ENCODE measurements at places on chromosomes 2 and 18.
A peak's percentile ranks its signal among the peaks of the same experiment; 100 is the strongest.

- DNase-seq: no peak
These were observed 96.9 kb upstream of the CTAGE1 start for GRCh38 chr18:22514655-22515054.

GRCh38 chr2:152445375-152445774, 110.4 kb downstream of the FMNL2 start:
- DNase-seq: no peak

- DNase-seq: no peak
These were observed 276.4 kb downstream of the ALK start for GRCh38 chr2:29644949-29645348.

- DNase-seq: no peak
These were observed 33.1 kb upstream of the TTR start for GRCh38 chr18:31558567-31558966.

DNA sequence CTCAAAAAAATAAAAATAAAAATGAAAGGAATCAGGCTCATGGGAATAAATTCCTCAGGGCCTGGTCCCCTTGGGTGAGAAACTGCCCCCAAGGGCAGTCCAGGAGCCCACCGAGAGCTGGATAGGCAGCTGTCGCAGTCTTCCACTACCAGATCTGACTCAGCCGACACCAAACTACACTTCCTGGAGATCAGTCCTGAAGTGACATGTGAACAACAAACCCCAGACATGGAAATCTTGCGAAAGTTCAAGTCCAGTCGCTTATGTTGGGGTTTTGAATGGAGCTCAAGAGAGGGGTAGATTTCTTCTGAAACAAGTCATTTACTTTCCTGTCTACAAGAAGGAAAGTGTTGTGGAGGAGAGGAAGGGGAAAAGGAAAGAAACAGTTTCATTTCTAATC, 12.9 kb downstream of the ADCY3 start:
- no peak for DNase-seq

DNA sequence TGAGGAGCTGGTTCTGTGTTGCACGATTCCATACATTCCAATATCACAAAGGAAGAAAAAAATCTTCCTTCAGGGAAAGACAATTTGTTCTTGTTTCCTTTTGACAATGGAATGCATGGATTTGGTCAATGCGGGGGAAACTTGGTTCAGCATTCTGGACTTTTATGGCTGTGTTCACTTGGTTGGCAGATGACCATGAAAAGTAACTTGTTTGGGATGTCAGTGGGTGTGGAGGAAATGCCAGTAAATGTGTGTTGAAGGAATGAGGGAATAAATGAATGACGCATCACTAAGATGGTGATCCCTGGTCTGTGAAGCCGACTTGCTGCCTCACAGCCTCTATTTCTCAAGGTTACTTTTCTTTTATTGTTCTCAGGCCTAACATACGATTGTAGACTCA, 53.7 kb downstream of the THUMPD2 start:
- no peak for DNase-seq

DNA sequence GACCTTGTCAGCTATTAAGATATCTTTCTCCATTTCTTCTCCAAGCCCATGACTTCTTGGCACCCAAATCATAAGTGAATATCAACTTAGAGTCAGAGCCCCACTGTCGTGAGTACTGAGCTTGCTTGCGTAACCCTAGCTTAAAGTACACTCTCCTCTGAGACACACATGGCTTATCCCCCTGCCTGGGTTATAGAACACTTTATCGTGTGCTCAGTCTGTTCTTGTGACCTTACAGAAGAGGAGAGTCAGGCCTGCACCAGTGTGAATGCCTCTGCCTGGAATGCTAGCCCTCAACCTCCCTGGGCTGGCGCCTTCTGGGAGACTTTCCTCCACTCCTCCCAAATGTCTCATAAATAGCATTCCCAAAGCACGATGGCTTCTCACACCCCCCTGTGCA, 79.3 kb downstream of the CEP192 start:
- DNase-seq: no peak

- no peak for DNase-seq
These were observed 27.1 kb downstream of the HS1BP3 start for GRCh38 chr2:20623741-20624155.

- DNase-seq: no peak
These were observed 15.6 kb downstream of the RNF144A start for GRCh38 chr2:6932828-6933227.

GRCh38 chr2:71385012-71385411, 53.4 kb downstream of the ZNF638 start:
- DNase-seq: no peak

- DNase-seq: no peak
These were observed 59.7 kb upstream of the CAPN13 start for GRCh38 chr2:30866974-30867373.

- DNase-seq: no peak
These were observed 15.8 kb downstream of the ATF2 start for GRCh38 chr2:175152242-175152641.

- no peak for DNase-seq
These were observed 15.1 kb upstream of the SUCLG1 start for GRCh38 chr2:84474176-84474575.

DNA sequence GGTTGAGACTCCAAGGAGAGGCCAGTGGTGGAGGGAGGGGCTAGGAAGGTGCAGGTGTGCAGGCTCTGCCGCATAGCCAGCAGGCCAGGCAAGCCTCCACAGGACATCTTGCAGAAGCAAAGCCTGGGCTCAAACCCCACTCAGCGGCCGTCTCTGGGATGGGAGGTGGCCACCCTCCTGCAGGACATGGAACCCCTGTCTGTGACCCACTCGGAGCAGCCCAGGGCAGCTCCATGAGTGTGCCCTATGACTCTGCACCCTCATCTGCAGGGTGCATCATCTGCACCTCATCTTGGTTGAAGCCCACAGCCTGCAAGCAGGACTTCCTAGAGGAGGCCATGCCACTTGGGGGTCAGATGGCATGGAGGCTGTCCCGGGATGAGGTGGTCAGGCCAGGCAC, 46.3 kb downstream of the GPC1 start:
- peak; percentile 33 for DNase-seq

GRCh38 chr18:35683021-35683420, 101.5 kb downstream of the GALNT1 start:
- no peak for DNase-seq

DNA sequence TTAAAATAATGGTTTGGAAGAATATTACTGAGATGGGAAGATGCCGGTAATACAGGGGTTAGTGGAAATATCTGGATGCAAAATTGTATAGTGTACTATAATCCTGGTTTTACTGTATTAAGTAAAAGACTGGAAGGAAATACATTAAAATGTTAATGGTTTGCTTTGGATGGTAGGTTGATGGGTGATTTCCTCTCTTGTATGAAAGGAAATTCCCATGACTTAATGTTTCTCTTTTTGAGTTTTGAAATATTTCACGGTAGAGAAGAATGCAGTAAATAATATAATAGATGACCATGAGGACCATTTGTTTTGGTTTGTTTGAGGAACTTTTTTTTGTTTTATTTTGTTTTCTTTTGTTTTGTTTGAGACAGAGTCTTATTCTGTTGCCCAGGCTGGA, 8.2 kb downstream of the SPTBN1 start:
- no peak for DNase-seq

- no peak for DNase-seq
These were observed 38.5 kb upstream of the ATG16L1 start for GRCh38 chr2:233213011-233213410.

DNA sequence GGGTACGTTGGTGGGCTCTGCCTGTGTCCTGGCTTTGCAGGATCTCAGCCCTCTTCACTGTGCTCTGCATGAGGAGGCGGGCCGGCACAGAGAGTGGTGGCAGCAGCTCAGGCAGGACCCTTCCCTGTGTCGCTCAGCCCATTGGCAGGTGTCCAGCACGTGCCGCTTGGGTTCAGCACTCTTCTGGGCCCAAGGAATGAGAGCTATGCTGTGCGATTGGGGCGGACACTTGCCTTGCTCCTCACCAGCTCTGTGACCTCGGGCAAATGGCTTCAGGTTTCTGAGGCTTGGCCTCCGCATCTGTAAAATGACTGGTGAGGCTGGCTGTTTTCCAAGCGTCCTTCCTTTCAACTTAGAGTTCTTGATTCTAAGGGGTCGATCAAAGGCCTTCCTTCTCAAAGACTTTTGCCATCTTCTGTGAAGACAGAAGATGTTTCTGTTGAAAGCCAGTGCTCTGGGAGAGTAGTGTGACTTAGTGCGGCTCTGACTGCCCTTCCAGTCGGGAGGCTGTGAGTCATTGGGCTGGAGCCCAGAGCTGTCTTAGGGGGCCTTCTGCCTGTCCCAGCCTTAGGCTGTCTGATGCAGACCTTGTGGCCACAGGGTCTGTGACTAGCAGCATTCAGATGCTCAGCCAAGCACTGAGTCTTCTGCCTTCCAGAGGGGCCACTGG, 35.6 kb downstream of the GLI2 start:
- DNase-seq: no peak

DNA sequence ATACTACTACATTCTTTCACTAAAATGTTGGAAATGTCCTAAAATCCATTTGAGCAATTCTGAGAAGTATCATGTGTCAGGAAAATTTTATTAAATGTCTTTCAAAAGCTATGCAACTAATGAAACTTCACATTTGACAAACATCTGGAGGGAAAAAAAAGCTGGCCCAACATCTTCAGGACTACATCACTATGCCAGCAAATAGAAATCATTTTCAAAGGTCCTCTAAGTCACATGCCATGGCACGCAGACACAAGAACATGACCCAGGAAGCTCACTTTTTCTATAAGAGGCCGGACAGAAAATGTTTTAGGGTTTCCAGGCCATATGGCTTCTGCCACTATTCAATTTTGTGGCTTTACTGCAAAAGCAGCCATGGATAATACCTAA, 11.6 kb downstream of the KANSL3 start:
- DNase-seq: no peak

DNA sequence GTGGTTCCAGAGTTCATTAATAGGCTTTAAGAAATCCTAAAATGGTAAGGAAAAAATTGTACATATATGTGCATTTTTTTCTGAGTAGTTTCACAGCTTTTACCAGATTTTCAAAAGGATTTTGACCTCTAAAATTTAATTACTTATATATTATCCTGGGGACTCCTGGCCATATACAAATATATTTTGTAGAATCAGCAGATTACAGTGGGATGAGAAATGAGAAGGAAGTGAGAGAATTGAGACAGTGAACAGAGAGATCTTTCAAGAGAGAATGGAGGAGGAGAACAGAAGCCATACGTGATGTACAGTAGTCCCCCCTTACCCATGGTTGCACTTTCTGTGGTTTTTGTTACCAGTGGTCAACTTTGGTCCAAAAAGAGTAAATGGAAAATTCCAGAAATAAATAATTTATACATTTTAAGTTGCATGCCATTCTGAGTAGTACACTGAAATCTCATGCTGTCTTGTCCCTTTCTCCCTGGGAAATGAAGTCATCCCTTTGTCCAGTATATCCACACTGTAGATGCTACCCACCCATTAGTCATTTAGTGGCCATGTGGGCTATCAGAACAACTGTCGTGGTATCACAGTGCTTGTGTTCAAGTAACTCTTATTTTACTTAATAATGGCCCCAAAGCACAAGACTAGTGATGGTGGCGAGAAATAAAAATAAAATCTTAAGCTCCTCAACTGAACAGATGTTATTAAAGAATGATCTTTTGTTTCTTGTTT, 130.4 kb upstream of the MYO3B start:
- no peak for DNase-seq

- DNase-seq: peak; percentile 73
These were observed 624 bp downstream of the METTL8 start for GRCh38 chr2:171432969-171433762.

DNA sequence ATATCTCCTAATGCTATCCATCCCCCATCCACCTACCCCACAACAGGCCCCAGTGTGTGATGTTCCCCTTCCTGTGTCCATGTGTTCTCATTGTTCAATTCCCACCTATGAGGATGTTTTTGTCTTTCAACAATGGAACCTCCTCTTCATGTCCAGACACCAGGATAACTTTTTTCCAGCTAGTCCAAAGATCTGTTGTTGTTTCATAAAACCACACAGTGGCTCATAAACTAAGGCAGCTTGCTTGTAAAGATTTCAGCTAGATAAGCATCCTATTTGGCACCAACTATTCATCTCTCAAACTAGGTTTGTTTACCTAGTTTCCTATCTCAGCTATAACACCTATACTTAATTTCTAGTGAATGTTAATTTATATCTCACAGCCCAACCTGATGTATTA, 937.7 kb downstream of the TRIB2 start:
- no peak for DNase-seq

GRCh38 chr2:12183032-12183645, 436.7 kb downstream of the LPIN1 start:
- DNase-seq: no peak

DNA sequence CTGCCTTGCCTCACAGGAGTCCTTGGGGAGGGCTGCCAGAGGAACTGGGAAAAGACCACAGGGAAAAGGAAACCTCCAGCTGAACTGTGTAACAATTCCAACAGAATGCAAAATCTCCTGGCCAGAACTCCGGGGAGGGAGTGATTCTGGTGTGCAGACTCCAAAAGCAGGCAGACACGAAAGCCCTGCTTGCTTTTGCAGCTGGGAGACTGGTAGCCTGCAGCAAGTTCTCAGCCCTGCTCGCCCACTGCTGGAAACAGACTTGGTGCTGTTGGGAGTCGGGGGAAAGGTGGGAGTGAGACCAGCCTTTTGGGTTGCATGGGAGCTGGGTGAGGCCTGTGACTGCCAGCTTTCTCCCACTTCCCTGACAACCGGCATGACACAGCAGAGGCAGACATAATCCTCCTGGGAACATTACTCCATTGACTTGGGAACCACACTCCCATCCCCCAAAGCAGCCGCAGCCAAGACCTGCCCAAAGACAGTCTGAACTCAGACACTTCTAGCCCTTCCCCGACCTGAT, 26.0 kb upstream of the NMI start:
- no peak for DNase-seq

- DNase-seq: no peak
These were observed 145.6 kb downstream of the METTL4 start for GRCh38 chr18:2425426-2426317.

DNA sequence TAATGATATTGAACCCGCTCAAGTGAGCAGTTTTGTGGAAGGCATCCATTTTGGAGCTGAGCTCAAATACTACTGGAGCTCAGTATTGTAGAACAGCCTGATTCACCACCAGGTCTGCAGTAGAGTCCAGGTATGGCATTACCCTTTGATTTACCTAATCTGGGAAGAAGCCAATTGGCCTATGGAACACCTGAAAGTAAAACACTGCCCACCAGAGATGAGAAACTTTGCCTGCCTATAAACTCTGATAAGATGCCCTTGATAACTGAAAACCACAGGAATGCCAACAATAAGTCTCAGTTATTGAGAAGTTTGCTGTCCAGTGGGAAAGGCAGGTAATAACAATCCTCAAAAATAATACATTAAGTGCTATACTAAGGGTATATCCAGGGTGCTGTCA, 25.5 kb upstream of the TDRD15 start:
- DNase-seq: no peak

GRCh38 chr2:172431463-172431862, 4.1 kb downstream of the ITGA6 start:
- no peak for DNase-seq

- DNase-seq: peak; percentile 33
These were observed 47.7 kb downstream of the ZNF516 start for GRCh38 chr18:76447258-76447890.

- no peak for DNase-seq
These were observed 636.2 kb upstream of the CHAC2 start for GRCh38 chr2:53131416-53131815.

DNA sequence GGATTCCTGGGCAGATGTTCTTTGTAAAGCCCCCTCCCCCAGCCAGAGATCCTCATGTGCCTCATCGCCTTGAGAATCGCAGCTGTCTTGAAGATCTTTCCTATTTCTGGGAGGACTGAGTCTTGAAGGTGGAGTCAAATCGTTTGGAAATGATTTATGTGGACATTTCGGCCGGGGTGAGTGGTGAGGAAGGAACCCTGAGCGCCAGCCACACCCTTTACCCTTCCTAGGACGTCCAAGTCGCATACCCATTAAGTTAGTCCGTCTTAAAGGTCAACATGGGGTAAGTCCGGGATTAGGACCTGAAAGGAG, 84.9 kb upstream of the ZCCHC2 start:
- no peak for DNase-seq

Data from activated CD8-positive, alpha-beta memory T cell treated with anti-CD3 and anti-CD28 coated beads, Interleukin-2, amount 50 U/mL, for 48 hours (primary cell).